ENCODE measurements at places on chromosomes 3 and 15.

DNA sequence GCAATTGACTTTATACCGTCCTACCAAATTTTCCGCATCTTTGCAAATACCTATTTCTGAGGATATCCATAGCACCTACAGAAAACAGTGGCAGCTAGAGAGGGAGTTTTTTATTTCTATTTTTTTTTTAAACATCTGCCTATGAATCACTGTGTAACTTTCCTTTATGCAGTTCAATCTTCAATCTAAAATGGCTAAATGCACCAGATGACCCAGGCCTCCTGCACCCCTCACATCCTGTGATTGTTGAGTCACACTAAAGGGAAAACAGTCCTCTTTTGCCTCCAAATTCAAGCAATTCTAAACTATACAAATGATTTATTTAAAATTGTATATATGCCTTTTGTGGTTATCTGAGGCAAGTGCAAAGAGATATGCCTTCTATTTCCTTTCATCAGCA, 20.1 kb upstream of the BCL6 start:
- no peak for DNase-seq

- DNase-seq = no peak
Observed at GRCh38 chr3:23711916-23712494, 93.8 kb upstream of the UBE2E1 start.

- no peak for DNase-seq
Observed at GRCh38 chr3:195284842-195285241, 13.9 kb upstream of the XXYLT1 start.

DNA sequence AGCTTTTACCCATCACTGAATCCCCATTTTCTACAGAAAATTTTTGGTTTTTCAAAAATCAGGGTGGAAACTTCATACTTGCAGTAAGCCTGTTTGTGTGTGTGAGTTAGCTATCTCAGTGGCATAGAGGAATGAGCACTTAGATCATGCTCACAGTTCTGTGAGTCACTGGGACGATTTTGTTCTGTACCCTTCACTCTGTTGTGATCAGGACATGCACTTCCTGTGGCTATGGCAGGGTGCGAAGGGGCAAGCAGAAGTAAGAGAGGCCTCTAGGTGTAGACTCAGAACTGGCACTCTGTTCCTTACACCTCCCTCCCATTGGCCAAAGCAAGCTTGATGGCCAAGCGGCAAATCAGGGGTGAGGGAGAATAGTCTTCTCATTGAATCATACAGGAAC, 11.6 kb downstream of the NIPA2 start:
- no peak for DNase-seq

DNA sequence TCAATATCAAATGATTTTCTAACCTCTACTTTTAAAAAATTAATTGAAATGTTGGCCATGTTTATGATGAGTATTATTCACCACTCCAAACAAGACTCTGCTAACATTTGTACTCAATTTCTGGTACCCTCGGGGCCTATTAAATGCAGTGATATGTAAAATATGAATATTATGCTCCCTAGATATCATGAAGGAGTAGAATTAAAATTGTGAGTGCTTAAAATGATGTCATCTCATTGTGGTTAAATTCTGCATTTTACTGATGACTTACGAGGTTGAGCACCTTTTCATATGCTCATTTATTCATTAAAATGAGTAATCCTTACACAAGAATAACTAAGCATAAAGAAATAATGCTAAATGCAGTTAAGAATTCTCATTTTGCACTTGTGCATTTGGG, 159.9 kb downstream of the OCA2 start:
- no peak for DNase-seq

DNA sequence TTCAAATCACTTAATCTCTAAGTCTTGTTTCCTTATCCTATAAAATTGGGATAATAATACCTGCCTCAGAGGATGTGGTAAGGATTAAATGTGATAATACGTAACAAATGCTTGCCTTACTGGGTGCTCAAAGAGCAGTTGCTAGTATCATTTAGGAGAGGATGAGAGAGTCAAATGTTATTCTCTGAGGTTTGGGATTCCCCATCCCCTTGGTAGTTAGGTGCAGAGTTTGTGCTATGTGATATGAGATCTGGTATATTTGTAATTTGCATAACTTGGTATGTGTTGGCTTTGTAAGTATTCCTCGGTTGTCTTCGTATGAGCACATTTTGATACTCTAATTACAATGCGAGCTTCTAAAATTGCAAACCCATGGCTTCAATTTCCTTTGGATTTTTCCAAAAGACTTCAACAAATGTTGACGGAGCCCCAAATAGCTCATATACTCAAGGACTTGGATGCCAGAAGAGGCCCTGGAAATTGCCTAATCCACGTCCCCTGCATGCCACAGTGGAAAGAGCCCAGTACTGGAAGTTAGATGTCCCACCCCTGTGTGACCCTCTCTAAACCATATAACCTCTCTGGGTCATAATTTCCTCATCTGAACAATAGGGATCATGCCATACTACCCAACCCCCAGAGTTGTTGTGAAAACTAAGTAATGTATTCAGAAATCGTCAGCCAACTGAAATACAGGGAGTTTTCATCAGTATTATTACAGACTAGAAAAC, 85.0 kb downstream of the FBN1 start:
- no peak for DNase-seq

DNA sequence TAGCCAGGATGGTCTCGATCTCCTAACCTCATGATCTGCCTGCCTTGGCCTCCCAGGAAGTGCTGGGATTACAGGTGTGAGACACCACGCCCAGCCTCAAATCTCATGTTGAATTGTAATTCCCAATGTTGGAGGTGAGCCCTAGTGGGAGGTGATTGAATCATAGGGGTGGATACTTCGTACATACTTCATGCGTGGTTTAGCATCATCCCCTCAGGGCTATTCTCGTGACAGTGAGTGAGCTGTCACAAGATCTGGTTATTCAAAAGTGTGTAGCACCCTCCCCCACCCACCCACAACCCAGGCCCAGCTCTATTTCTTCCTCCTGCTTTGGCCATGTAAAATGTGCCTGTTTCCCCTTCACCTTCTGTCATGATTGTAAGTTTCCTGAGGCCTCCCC, 236.9 kb upstream of the IL12A start:
- no peak for DNase-seq

GRCh38 chr3:191393146-191393545, 62.8 kb upstream of the UTS2B start:
- DNase-seq = no peak

DNA sequence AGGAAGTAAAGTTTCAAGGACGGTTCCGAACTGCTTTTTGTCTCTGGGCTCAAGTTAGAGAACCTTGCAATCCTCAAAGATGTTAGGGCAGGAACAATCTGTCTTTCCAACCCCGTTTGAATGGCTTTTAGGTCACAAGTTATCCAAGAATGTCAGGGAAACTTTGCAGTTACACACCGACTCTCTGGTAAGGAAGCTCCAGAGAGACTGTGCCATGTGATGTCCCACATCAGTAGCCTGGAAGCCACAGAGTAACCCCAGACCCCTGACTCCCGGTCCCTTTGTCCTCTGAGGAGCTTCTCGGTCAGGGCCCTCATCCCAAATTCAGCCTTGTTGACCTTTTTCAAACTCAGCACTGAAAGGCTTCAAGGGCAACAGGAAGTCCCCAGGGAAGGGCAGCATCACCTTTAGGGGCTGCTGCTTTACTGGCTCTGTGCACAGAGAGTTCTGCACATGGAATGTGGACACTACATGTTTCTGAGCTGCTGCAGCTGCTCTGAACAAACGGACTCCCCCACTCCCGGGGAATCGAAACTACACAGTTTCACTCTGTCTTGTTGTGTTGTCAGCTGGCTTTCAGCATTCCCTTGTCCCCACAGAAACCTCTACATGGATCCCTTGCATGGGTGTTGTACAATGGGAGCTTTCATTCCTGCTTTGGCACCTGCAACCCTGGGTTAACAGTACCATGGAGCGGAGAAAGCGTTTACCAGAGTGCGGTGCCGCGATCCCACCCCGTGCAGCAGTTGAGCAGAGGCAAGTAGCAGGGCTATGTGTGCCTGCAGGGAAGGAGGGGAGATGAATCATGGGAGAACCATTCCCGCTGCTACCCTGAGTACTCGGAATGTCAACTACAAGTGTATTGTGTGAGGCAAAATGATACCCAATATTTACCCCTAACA, 408.2 kb upstream of the THBS1 start:
- no peak for DNase-seq

DNA sequence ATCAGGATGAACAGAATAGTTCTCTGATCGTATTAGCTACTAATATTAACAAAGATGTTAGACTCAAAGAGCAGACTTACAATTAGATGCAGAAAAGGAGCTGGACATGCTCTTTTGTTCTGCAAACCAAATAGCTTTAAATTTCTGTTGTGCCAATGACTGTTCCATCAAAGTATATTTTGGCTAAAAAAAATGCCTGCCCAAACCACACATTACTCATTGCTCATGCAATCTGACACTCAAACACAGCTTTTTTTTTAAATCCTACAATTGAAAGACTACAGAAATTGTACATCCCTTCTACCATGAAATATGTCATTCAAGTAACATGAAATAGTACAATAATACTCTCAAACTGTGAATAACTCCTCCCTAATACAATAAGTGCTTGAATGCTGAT, 48.6 kb downstream of the SHOX2 start:
- no peak for DNase-seq

DNA sequence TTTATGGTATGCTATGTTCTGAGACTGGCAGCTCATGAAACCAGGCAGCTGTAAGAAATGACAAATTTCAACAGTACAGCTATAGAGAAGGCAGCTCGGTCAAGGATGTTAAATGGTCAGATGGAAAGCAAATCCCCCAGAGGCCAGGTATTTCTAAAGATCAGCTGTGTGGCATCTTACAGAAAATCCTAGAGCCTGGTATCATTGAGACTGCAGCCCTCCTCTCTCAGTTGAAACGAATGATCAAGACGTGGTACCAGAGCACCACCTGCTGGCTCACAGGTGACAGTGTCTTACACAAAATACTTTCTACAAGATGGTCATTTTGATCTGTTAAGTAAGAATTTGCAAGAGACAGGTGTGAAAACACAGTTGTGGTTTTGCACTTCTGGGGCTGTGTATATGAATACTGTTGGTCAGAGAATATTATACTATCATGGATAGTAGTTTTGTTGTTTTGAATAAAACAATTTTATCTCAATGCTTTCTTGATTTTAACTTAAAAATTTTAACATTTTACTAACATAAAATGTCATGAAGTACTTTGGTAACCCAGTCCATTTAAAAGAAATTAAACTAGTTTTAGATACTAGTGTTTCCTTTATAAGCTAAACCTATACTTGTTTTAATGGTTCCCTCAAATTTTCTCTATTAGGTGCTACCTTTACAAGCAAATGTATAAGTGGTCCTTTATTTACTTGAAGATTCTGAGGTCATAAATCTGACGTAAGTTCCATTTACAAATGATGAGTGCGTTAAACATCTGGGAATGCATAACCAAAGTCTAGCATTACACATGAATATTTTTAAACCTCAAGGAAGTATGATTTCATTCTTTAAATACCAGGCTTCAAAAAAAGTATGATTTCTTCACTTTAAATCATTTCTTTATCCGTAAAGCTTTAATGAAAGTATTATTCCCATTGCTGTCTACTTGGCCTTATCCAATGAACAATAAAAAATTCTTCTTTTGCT, 121.8 kb downstream of the PDZRN3 start:
- peak; percentile 65 for DNase-seq

- no peak for DNase-seq
Observed at GRCh38 chr3:135621184-135621920, 344.2 kb upstream of the PPP2R3A start.
